ENCODE measurements at places on chromosomes 3 and 15.

GRCh38 chr15:35304389-35304788 lies 219.3 kb upstream of the NANOGP8 start:
- DNase-seq = no peak

GRCh38 chr3:42265059-42265991 lies 660 bp downstream of the CCK start:
- DNase-seq = no peak

GRCh38 chr3:14938954-14939353 lies 8.4 kb upstream of the NR2C2 start:
- no peak for DNase-seq

GRCh38 chr3:184368586-184369183 lies 7.2 kb downstream of the POLR2H start:
- DNase-seq = no peak

- peak; percentile 47 for DNase-seq
These were observed 45.7 kb downstream of the NUDT16 start for GRCh38 chr3:131427226-131427625.

- no peak for DNase-seq
These were observed 2.0 kb upstream of the PAK2 start for GRCh38 chr3:196737655-196738054.

DNA sequence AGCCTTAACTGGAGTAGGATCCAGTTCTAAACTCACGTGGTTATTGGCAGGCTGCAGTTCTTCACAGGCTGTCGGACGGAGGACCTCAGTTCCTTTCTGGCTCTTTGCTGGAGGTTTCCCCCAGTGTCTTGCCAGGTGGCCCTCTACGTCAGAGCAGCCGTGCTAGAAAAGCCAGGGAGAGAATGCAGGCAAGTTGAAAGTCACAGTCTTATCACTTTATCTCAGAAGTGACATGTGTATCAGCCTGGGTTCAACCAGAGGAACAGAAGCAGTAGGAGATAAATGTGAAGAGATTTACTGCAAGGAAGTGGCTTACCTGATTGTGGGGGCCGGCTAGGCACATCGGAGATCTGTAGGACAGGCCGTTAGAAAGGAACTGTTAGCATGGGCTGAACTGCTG lies 125.3 kb upstream of the BNIP2 start:
- DNase-seq = peak; percentile 89

- no peak for DNase-seq
These were observed 74.2 kb upstream of the FBN1 start for GRCh38 chr15:48719668-48720067.

DNA sequence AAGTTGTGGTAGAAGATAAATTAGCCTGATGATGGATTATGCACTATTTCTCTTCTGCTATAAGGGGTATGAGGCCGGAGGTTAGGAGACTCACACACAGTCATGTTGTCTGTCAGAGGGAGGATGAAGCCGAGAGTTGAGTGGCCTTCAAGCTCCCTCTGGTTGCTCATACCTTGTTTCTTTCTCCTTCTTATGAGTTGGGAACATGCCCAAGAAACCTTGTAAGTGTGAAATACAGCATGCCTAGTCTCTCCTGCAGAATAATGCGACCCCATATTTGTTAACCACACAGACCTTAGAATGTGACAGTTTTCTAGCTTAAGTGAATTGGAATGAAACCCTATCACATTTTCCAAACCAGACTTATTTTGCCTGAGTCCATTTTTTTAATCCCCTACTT lies 366.7 kb downstream of the PTPRG start:
- DNase-seq = no peak

DNA sequence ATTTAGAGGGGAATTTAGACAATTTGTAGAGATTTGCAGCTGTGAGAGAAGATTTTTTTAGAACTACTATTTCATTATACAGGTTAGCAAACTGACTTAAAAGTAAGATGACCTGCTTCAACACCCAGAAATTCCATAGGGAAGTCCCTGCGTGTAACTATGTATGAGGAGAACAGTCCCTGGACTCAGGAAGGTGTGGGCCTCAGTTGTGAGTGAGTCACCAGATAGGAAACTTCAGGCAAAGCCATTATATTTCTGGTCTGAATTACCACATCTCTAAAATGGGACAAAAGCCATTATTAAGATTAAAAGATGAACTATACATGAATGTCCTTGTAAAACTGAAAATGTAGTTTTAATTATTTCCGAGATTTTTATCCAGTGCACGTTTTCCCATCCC lies 488.3 kb upstream of the GOLIM4 start:
- DNase-seq = no peak

DNA sequence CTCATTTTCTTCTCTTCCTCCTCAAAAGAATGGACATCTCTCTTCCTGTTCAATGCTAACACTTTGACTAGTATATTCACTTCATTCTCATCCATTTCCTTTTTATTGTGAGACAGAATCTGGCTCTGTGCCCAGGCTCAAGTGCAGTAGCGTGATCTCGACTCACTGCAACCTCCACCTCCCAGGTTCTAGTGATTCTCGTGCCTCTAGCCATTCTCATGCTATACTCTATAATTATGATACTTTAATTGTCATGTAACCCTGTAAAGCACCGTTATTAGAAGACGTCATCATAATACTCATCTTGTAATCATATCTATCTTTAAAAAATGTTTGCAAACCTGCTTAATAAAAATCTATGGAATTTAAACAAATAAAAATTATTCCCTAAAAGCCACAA lies 107.0 kb downstream of the SHOX2 start:
- DNase-seq = no peak

DNA sequence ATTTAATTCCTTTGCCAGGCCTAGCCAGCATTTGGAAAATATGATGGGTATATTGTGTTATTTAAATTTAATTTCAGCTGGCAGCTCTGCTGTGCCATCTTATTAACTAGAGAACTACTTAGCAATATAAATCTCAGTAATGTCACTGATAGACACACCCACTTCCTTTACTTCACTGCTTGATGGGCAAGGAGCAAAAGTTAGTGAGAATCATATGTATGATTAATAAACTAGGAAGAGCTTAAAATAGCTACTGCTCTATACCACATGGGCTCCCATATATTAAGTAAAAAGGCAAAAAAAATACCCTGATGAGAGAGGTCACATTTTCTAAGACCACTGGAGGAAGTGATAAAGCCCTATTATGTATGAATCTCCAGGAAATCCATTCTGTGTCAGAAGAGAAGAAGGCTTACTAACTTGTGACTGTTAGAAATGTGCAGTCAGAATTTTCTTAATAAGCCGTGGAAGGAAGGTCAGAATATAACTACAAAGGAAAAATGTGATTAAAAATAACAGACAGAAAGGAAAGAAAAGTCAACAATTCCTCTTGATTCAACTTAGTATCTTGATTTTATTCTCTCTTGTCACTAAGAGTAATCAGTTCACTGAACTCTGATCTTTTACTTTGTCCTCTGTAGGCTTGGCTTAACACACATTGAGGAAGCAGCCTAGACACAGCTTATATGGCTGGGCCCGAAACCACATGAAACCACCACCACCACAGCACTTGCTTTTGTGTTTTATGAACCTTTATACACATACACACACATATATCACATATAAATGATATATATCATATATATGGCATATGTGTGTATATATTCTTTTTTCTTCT lies 1233.9 kb upstream of the ALCAM start:
- DNase-seq = no peak

DNA sequence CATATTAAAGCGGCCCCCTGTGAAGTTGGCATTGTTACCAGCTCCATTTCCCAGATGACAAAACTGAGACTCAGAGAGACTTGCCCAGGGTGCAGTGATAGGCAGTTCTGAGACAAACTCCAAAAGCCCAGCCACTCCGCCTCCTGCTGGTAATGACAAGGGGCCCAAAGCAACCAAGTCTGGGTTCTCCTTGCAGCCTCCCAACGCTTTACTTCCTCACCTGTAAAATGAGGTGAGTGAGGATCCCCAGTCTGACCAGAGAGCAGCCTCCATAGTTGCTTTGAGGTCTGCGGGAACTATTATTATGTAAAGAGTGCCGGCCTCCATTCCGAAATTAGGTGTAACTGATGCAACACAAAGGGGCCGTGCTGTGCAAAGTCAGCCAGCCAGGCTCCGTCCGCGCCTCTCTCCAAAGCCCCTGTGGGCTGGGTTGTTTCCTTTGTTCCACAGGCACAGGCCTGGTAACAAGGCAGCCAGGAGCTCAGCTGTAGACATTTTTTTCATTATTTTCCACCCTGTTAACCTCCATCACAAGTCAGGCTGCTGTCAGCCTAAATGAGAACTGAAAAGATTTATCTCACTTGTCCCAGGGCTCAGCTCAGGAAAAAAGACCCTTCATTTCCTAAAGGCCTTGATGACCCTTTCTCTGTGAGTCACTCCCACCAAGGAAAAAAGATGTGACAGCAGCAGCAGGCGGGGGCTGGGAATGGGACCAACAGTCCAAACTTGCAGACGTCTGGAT lies 139.1 kb upstream of the RAD18 start:
- no peak for DNase-seq

All from T-helper 2 cell (primary cell).